A549 treated with GW870086 at 1 μM for 4 hours (cell line): ENCODE measurements at places on chromosomes 11 and 22. TPM values are rescaled to one million over a fixed set of nuclear protein-coding genes. Genes with fewer than 3 reads are reported as not detected.

Gene HEPACAM
- not detected in 5 replicates for total RNA-seq

Gene PYGM
- 0.17 to 0.58 TPM (median 0.32 TPM) in 5 replicates for total RNA-seq

Gene SLC35C1
- 28.2 to 34.1 TPM (median 32.0 TPM) in 5 replicates for total RNA-seq

Gene RIBC2
- total RNA-seq, result 1.4 to 2.3 TPM (median 1.7 TPM) in 5 replicates

Gene CAVIN3
- total RNA-seq, result 24.5 to 34.6 TPM (median 27.8 TPM) in 5 replicates

Gene APOC3
- total RNA-seq, result not detected in 5 replicates

Gene PRRG4
- total RNA-seq, result 1.5 to 2.4 TPM (median 2.0 TPM) in 5 replicates

Gene B3GAT3
- total RNA-seq, result 41.9 to 58.0 TPM (median 50.7 TPM) in 5 replicates

Gene TST
- total RNA-seq, result 46.4 to 59.7 TPM (median 53.0 TPM) in 5 replicates

Gene ART1
- 0.10 TPM in 1 of 5 replicates, not detected in the others for total RNA-seq

Gene OR10A2
- not detected in 5 replicates for total RNA-seq

Gene CRYBB2
- not detected in 5 replicates for total RNA-seq

Gene PIK3IP1
- 0.74 to 1.2 TPM (median 0.82 TPM) in 5 replicates for total RNA-seq

Gene HEPHL1
- not detected in 5 replicates for total RNA-seq

Gene APOBEC3F
- 1.7 to 3.0 TPM (median 2.1 TPM) in 5 replicates for total RNA-seq

Gene IL10RA
- 0.05 to 0.14 TPM (median 0.09 TPM) in 4 of 5 replicates, not detected in the other for total RNA-seq

Gene P4HA3
- total RNA-seq, result 40.7 to 60.7 TPM (median 52.7 TPM) in 5 replicates

Gene KDM4E
- not detected in 5 replicates for total RNA-seq

Gene ASCL3
- not detected in 5 replicates for total RNA-seq

Gene KRTAP5-5
- total RNA-seq, result not detected in 5 replicates

Gene INS
- not detected in 5 replicates for total RNA-seq

Gene LMO2
- total RNA-seq, result 0.18 to 1.1 TPM (median 0.64 TPM) in 5 replicates

Gene OR52H1
- total RNA-seq, result not detected in 5 replicates

Gene SIDT2
- total RNA-seq, result 4.8 to 6.5 TPM (median 5.0 TPM) in 5 replicates

Gene FGF19
- total RNA-seq, result 0.09 to 0.13 TPM (median 0.10 TPM) in 5 replicates
